ENCODE measurements at places on chromosomes 7 and 10.

DNA sequence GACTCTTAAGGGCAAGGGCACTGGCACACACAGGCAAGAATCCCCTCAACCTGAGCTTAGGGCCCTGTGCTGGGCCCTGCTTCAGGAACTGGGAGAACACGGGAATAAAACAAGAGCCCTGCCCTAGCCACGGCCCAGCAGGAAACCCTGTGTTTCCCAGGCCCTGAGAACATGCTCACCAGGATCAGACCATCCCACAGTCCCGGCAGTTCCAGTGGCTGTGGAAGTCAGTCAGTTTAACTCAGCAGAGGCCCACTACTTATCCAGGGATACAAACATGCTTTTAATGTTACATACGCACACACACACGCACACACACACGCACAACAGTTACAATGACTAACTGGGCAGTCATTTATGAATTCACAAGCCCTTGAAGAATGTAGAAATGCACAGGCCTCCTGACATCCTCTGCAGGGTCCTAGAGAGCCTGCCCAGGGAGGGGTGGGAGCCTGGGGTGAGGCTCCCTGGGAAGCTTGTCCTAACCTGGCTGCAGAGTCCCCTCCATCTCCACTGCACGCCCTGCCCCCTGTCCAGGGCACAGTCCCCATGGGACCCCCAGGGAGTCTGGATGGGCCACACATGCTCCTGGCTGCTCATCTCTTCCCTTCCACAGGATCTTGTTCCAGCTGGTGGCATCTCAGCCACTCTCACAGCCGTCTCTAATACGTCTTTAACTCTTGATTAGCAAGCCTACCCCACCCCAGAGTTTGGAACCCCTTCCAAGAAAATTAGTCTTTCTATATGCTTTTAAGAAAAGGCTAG is 97.6 kb downstream of the TCERG1L start:
- DNase-seq = no peak

DNA sequence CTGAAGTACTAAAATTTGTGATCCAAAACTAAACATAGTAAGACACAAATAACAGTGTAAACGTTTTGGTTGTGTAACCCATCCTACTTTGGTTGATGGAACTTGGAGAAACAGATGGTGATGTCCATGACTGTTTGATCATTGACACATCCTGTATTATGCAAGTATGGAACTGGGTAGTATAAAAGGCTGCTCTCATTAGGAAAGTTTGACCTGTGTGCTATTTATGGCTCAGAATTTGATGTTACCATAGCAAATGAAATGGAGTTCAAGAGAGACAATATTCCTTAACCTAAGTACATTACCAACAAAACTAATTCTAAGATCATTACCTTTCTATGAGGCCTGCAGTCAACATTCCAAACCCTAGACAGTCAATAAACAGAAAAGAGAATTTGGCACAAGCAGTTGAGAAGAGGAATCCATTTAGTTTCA is 39.9 kb downstream of the DKK1 start:
- no peak for DNase-seq

DNA sequence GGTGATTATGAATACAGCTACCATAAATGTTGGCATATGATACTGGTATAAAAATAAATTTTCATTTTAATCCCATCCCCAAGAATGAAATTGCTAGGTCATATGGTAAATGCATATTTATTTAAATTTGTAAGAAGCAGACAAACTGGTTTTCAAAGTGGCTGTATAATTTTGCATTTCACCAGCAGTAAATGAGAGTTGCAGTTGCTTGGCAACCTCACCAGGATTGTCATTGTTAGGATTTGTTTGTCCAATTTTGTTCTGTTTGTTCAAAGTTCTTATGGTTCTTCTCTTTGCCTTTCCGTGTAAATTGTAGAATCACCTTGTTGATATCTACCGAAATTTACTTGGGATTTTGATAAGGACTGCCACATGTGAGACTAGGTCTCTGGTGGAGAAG is 237.4 kb downstream of the OTUD1 start:
- no peak for DNase-seq

- no peak for DNase-seq
These were observed 114.5 kb downstream of the HIP1 start for GRCh38 chr7:75624134-75624832.

GRCh38 chr10:87850742-87851205 is 12.6 kb downstream of the KLLN start:
- peak; percentile 28 for DNase-seq
